DMS153 (cell line): ENCODE measurements at places on chromosomes 6 and 20.
A peak's percentile ranks its signal among the peaks of the same experiment; 100 is the strongest.

DNA sequence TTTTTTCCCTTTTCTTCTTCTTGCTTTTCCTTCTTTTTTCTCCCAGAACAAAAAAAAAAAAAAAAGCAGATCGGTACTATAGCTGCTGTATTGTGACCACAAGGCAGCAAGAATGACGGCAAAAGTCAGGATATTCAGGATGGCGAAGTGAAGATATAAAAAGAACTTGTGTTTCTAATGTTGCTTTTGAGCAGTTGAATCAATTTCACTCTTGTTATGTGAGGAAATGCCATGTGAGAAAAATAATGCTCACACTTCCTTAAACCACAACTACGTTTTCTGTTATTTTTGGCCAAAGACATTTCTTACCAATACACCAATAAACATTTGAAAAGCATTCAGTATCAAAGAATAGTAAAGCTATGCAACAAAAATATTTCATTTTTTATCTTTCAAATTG lies 510.5 kb downstream of the HACE1 start:
- no peak for DNase-seq

DNA sequence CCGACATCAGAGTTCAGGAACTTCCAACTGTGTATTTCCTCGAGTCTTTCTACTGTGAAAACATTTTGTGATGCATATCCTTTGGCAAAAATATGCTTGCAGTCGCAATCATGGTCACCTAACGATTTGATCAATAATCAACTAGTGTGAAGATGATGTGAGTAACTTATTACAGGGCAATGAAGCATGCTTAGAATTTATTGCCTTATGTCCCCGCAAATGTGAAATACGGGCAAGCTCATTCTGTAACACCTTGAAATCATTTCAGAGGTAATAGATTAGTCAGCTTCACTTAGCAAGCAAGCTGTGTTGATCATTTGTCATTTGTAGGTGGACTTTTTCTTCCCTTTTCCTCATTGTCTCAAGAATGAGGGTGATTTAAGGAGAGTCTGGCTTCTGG lies 67.9 kb upstream of the DOK5 start:
- DNase-seq = no peak

GRCh38 chr6:127343809-127344659 lies 625 bp upstream of the ECHDC1 start:
- DNase-seq = no peak

- no peak for DNase-seq
Measured at GRCh38 chr20:59817406-59817805, 116.0 kb downstream of the SYCP2 start.

GRCh38 chr6:168676552-168677322 lies 235.8 kb downstream of the SMOC2 start:
- no peak for DNase-seq

DNA sequence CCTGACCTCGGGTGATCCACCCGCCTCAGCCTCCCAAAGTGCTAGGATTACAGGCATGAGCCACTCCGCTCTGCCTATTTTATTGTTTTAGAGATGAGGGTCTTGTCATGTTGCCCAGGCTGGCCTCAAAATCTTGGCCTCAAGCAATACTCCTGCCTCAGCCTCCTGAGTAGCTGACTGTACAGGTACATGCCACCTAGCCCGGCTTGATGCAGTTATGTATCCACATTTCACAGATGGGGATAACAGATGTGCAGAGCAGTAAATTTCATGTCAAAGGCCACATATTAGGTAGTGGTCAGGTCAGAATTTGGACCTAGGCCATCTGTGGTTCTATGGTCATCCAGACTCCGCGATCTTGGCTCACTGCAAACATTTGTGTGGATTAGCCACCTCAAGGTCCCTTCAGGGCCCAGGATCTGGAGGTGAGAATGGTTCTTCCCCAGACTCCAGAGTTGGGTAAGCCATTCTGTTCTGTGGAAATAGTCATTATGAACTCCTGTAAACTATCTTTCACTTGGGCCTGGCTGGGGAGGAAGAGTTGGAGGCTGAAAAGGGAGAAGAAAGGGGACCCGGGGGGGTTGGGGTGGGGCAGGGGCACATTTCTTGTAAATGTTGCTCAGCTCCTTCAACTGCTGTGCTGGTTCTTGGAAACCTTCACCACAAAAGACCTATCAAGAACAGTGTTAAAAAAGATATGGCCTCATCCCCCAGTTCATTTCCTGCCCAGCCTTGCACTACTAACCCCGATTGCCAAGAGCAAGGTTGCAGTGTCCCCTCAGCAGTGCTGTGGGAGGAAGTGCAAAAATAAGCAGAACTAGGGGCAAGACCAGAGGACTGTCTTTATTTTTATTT lies 13.0 kb downstream of the PIM1 start:
- no peak for DNase-seq

DNA sequence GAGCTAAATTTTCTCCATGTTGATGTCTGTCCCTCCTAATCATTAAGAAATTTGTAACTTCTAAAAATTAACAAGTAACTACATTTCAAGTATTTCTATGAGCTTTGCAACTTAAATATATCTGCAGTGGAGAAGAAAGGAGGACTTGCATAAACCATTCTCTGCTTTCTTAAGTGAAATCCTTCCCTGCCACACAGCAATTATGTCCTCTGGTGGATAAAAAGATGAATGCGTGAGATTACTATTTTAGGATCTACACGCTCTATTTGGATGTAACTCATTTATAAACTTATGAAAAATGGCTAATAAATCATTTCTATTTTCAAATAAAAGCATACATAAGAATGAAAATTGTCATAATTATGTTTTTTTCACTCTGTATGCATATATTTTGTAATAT lies 338.0 kb upstream of the PTCHD4 start:
- DNase-seq = no peak

DNA sequence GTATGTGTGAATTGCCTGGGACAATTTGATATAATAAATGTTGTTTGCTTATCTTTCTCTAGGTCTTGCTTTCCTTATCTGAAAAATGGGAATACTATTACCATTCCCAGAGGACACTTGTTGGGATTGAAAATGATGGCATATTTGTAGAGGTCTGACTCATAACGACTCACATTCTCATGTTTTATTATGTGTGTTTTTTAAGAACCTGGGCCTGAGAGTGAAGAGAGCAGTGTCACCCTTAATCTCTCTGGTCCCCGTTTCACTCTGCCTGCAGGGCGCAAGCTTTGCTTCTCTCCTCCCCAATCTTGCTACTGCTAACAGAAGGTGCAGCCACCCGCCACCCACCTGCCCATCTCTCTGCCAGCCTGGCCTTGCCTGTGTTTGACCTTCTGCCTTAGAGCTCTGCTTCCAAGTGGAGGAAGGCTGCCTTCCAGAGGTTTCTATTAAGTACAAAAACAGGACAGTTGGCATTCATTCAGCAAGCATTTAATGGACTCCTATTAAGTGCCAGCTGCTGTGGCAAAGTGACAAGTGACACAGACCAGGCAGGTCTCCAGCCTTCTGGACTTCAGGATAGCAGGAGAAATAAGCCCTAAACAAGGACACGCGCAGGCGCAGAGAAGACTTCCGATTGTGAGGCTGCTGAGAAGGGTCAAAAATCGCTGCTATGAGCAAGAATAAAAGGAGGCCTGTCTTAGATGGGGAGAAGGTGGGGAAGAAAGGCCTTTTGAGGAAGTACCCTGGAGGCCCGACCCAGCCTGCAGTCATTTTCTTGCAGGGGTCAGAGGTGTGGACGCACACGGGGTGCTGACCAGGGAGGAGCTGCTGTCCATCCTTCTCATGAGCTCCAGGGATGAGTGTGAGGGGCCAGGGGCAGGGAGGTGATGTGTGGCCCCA lies 112.5 kb downstream of the JPH2 start:
- no peak for DNase-seq

GRCh38 chr20:56453352-56453751 lies 15.1 kb upstream of the RTF2 start:
- DNase-seq = no peak

GRCh38 chr20:6975311-6975710 lies 207.8 kb downstream of the BMP2 start:
- no peak for DNase-seq

DNA sequence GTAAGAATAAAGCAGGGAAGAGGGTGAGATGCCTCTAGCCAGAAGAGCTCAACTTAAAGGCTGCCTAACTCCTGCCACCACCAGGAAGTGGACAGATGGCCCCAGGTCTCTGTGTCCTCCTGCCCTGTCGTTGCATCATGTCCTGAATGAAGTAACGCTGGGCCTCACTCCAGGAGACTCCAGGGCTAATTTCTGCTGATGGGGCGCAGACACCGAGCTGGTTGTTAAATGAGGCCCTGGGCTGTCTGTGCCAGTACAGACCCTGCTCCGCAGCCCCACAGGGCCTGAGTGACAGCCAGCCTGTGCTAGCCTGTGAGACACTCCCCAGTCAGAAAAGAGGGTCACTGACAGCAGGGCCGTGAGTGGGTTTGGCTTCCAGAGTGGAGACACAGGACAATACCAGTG lies 6.5 kb downstream of the IP6K3 start:
- no peak for DNase-seq

GRCh38 chr20:36153736-36154699 lies 522 bp upstream of the EPB41L1 start:
- DNase-seq = peak; percentile 42

GRCh38 chr20:48748556-48748955 lies 79.2 kb downstream of the PREX1 start:
- DNase-seq = no peak

GRCh38 chr20:4946986-4947385 lies 54.3 kb downstream of the SLC23A2 start:
- no peak for DNase-seq

GRCh38 chr20:32589256-32589655 lies 4.1 kb upstream of the NOL4L start:
- DNase-seq = no peak

- no peak for DNase-seq
Measured at GRCh38 chr20:4554346-4554745, 167.4 kb upstream of the PRND start.

- DNase-seq = peak; percentile 54
Measured at GRCh38 chr6:42251911-42252637, 34.4 kb upstream of the MRPS10 start.

DNA sequence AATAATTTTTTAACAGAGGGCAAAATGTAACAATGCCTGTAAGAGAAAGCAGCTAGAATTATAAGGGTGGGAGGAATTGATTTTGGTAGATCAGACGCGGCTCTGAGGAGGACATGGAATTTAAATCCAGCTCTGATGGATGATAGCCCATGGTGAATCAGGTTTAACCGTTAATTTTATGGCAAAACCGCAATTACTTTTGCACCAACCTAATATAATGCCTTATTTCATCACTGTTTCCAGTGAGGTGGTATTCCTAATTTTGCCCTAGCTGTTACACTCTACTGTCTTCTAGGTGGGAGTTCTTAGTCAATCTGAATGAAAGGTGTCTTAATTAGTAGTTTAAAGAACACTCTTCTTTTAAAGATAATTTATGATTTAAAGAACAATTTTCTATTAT lies 198.3 kb upstream of the SMLR1 start:
- no peak for DNase-seq

- DNase-seq = no peak
Measured at GRCh38 chr6:161850562-161850961, 576.7 kb upstream of the AGPAT4 start.

- DNase-seq = no peak
Measured at GRCh38 chr20:2379511-2380229, 1.0 kb upstream of the TGM6 start.

DNA sequence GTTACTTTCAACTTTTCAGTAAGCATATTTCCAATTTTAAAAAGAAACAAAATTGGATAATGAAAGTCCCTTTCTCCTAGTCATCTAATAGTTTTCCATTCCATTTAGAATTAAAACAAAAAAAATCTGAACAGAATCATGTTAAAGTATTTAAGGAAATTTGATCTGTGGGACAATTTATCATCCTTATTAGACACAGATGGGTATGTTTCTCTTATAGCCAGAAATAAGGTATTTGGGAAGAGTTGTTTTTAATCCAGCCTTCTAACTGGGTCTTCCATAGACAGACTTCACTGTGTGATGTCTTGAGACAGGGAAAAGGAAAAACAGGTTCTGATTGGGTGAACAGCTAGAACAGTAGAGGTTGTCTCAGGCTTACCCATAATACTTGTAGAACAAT lies 39.5 kb upstream of the STXBP5 start:
- DNase-seq = no peak

GRCh38 chr6:48417927-48418326 lies 306.9 kb upstream of the PTCHD4 start:
- no peak for DNase-seq

DNA sequence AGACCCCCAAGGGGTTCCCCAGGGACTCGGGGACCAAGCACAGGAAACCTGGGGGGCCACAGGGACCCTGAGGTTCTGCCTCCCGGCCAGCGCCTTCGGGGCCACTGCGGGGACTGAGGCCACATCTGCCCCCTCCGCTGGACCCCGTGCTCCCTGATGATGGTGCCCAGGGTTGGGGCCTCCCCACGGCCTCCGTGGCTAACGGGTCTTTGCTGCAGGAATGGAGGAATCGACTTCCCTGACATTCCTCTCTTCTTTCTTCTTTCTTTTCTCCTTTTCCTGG lies 330.2 kb downstream of the TAF4 start:
- no peak for DNase-seq

DNA sequence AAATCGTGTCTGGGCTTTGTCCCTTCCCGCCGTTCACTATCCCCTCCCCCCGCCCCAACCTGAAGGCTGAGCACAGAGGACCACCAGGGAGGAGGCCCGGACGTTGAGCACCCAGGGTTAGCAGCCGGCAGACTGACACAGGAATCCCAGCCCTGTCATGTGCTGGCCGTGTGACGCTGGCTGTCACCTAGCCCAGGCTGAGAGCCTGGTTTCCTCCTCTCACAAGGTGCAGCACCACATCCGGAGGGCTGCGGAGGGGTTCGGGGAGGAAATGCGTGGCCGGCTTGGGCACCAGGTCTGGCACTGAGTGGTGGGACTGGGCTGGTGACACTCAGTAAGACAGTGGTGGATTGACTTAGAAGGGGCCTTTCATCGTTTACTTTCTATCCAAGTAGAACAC lies 4.6 kb upstream of the LSM14B start:
- peak; percentile 33 for DNase-seq

DNA sequence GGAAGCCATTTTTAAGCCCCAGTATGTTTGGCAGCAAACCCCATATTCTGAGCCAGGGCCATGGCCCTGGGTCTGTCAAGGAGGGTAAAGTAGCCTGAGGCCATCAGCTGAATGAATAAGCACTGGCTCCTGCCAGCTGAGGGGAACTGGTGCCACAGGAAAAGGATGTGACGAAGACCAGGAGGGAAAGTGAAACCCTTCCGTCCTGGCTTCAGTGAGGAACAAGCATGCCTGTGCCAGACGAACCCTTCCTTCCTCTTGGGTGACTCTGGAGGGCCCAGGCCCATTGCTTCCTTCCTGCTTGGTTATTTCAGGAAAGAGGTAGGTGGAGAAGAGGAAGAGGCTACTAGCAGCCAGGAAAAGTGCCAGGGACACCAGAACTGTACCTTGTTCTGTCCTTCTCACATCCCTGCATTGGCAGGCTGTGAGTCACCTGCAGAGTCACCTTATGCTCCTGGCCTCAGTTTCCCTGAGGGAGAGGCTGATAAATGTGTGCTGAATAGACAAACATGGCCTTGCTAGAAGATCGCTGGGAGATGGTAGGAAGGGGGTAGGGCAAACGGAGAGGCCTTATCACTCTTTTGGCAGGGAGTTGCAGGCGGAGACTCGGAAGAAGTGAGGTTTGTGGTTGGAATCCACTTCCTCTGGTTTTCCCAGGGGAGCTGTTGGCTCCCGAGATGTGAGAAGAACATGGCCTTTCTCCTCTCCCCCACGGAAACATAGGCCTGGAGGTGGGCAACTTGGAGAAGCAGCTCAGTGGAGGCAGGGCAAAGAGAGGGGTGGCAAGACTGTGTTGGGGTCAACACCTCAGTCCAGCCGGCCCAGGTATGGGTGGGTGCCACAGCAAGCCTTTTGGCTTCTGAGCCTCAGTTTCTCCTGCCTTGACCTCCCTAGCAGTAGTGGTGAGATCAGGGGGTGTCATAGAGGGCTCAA lies 37.4 kb downstream of the COX4I2 start:
- no peak for DNase-seq

GRCh38 chr6:116402108-116402937 lies 31.6 kb downstream of the DSE start:
- DNase-seq = no peak
